ENCODE measurements at places on chromosomes 12 and 14.

GRCh38 chr12:45599196-45599595 lies 130.3 kb upstream of the ARID2 start:
- no peak for DNase-seq

- no peak for DNase-seq
Observed at GRCh38 chr12:11641522-11641921, 8.0 kb upstream of the ETV6 start.

DNA sequence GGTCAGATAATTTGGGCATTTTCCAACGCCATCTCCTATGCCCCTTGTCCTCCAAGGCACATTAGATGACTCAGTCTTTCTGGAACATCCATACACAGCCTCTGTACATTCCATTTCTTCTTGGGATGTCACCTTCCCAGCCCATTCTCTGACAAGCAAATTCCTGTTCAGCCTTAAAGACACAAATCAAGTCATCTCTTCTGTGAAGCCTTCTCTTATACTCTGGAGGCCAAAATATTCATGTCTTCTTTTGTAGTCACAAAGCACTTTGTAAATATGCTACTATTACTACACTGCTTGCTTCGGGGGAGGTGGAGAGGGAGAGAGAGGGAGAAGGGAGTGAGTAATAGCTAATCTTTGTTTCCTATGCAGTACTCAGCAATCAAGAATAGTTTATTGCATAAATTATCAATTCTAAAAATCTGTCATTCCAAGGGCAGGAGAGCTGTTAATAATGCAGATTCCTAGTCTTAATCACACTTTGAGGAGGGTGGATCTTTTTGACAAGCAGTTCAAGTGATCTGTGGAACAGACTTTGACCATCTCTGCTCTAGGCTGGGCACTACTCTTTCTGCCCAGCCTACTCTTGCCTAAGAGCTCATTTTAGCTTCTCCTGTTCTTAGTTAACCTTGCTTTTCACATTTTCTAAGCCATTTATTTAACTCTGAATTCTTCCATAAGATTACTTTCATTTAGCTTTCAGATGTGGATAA lies 27.9 kb downstream of the KCNMB4 start:
- DNase-seq = no peak

GRCh38 chr12:117555889-117556288 lies 194.5 kb upstream of the NOS1 start:
- no peak for DNase-seq

DNA sequence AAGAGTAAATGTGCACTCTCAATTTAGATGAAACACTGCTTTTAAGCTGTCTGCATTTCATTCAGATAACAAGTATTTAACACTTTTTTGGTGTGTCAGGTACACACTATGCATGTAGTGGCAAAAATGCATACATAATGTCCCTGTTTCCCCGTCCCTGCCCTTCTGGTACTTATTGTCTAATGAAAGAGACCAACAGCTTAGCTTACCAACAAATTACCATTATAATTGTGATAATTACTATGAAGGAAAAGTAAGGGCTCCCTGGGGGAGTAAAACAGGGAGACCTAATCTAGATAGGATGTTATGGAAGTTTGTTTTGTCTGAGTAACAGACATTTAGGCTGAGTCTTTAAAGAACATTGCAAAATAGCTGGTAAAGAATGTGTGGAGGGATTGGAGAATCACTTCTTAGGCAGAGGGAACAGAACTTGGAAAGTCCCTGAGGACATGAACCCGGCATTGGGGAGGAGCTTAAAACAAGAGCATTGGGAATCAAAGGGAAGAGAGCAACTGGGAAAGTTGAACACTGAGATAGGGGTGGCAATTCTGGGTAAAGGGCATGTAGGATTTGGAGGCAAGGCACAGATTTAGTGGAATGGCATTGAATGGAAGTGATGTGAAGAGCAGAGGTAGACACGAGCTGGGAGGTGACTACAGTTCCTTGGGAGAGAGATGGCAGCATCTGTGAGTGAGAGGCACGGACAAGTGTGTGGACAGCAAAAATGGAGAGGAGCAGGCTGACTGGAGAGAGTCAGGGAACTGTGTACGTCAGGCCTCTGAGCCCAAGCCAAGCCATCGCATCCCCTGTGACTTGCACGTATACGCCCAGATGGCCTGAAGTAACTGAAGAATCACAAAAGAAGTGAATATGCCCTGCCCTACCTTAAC lies 181.6 kb downstream of the GRIP1 start:
- no peak for DNase-seq

DNA sequence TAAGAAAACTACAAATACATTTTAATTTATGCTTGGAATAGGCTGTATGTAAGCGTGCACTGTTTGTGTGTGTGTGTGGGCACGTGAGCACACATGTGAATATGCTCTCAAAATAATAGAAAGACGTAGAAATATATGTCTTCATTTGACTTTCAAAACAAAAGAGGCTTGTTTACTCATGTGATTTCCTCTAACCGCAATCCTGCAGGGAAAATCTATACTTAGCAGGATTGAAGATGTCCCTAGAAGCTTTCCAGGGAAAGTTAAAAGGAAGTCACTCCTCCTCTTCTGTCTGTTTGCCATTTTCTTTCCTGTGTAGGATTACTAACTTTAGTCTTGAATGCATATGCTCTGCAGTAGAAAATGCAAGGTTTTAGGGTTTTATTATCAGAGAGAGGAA lies 404.7 kb downstream of the MDGA2 start:
- no peak for DNase-seq

DNA sequence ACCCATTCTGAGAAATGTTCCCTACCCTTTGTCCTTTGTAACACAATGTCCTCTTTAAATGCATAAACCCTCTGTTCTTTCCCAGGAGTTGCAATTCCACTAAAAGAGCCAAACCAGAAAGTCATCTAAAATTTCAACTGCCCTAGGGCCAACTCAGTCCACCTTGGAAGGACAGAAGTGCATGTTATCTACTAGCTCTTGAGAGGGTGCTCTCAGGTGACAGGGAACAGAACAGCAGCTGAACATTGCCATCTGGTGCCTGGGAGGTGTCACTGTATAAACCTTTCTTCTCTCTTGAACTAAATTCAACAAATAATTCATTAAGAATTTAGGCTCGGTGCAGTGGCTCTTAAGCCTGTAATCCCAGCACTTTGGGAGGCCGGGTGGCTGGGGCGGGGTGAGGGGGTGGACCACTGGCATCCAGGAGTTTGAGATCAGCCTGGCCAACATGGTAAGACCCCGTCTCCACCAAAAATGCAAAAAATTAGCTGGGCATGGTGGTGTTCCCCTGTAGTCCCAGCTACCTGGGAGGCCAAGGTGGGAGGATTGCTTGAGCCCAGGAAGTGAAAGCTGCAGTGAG lies 10.3 kb upstream of the FERMT2 start:
- DNase-seq = no peak

- DNase-seq = no peak
Observed at GRCh38 chr14:61839507-61839906, 77.3 kb downstream of the SNAPC1 start.

DNA sequence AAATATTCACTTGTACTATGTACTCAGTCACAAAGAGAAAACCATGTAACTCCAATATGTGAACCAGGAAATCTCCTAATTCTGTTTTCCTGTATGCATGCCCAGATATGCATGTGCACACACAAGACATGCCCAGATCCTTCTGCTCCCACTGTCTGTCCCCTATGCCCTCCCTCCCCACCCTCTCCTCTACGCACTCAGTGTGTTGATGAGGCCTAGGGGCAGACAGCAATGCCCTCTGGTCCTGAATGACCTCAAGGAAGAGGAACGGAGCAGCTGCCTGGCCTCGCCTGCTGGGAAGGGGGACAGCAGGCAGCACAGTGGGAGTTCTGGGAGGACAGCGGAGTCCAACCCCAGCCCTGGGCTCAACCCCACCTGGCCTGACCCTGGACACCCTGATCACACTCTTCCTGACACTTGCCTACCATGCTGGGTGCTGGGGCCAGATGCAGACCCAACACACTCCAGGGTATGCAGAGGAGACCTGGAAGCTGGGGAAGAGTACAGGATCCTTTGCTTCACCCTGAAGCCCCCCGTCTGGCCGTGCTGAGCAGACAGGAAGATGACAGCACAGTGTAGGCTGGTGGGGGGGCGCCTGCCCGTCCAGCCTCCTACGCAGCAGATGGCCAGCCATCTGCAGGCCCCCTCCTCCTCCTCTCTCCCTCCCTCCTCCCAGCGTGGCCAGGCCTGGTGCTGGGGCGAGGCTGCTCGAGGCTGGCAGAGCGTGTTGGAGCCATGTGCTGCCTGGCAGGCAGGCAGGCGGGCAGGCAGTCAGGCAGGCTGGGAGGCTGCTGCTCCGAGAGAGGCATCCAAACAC lies 106.6 kb upstream of the NCOR2 start:
- peak; percentile 63 for DNase-seq

DNA sequence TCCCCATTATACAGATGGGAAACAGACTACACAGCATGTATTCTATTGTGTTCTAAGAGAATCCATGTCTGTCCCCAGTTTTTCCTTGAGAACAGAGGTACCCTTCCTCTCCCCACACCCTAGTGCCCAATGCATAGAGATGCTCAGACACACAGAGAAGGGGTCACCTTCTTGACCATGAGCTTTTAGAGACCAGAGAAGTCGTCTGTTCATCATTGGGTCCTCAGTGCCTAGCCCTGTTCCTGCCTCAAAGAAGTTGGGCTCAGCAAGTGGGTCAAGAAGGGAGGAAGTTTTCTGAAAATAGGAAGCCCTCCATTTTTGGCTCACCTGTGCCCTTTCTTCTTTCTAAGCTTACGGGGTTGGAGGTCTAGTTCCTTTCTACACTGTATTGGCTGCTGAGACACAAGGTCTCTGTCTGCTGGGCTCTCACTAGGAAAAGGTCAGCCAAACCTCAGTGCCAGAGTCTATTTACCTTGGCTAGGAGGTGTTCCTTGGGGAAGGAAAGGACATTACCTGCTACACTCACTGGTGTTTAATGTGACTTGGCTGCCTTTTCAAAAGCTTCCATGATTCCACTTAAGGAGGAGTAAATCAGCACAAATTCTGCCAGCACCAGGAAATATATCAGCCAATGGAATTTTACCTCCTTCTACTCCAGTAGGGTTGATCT lies 198.5 kb upstream of the PWP1 start:
- DNase-seq = no peak

GRCh38 chr14:30885840-30886740 lies 11.7 kb downstream of the COCH start:
- DNase-seq = no peak

GRCh38 chr14:31926123-31926522 lies 151.0 kb upstream of the ARHGAP5 start:
- no peak for DNase-seq

GRCh38 chr12:102483466-102483865 lies 3.1 kb upstream of the IGF1 start:
- DNase-seq = no peak

GRCh38 chr12:90151491-90152015 lies 442.9 kb upstream of the ATP2B1 start:
- DNase-seq = no peak

DNA sequence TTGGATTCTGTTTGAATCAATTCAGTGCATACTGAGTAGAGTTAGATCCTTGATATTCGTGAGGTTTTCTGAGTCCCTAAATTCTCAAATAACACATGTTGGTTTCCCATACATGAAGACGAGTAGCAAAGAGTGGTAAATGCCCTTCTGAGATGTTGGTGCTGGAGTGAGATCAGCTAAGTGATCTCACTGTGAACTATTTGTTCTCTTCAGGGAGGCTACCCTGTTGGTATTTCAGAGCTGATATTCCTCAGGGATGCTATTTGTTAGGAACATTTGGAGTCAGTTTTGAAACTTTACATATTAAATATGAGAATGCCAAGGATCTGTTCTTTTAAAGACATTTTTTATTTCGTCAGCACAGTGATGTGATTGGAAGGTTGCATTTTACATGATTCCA lies 54.7 kb downstream of the SUSD6 start:
- DNase-seq = no peak

- DNase-seq = no peak
Observed at GRCh38 chr12:110109037-110109836, 14.9 kb upstream of the IFT81 start.

DNA sequence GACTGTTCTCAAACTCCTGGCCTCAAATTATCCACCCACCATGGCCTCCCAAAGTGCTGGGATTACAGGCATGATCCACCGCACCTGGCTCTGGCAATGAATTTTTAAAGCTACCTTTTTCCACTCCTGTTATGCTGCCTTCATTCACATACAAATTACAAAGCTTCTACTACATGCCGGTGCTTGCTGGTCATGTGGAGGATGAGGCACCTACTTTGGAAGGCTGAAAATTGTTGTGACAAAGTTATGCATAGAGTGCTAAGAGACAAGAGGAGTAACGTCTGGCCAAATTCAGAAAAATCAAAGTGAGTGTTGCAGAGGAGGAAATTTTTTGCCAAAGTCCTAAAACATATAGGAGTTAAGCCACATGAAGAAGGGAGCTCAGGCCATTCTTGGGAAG lies 191.7 kb upstream of the PPFIA2 start:
- no peak for DNase-seq

DNA sequence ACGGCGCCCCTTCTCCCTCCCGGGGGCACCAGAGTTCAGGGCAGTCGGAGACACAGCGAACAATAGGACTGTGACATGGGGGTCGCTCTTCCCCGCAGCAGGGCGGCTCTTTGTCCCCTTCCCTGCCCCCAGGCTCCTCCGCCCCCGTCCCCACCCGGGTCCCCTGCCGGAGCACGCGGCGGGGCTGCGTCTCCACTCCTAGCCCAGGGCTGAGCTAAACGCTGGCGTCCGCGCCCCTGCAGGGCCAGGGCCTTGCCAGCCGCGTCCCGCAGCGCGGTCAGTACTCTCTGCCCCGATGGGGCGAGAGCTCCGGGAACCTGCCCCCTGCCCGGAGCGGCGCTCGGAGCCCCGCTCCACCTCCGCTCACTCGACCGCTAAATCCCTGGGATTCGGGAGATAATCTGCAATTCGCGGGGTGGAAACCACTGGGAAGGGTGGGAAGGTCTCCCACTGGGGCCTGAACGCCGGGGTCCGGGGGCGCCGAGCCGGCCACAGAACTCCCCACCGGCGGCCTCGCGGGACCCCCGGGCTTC lies 825 bp upstream of the CCDC85C start:
- DNase-seq = no peak

GRCh38 chr12:26319511-26319910 lies 124.1 kb downstream of the SSPN start:
- DNase-seq = no peak

DNA sequence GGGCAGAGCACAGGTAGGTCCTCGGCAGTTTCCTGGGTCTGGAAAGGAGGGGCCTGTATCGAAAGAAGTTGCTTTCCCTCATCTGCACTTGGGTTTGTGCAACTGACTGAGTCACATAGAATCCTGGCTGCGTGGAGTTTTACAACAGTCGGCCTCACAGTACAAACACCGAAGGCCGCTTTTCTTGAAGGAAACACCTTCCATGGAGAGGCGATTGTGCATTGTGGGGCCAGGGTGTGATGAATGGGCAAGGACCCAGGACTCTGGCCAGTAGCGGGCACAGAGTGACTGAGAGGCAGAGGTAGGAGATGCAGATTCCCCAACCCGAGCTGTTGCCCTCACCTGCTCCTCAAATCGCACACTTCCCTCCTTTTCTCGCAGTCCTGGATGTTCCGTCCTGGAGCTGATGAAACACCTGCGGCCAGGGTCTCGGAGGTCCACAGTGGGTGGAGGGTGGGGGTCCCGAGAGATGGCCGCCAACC lies 7.7 kb downstream of the CCND2 start:
- no peak for DNase-seq
